ENCODE measurements at places on chromosomes 3 and 15. TPM values are rescaled to one million over a fixed set of nuclear protein-coding genes. Genes with fewer than 3 reads are reported as not detected.
A peak's percentile ranks its signal among the peaks of the same experiment; 100 is the strongest.

The TMEM41A gene
- 19.6 TPM for total RNA-seq

The ASB14 gene
- 0.10 TPM for total RNA-seq

The BMF gene
- 11.4 TPM for total RNA-seq

The RETNLB gene
- total RNA-seq = not detected

The TUBGCP4 gene
- 14.1 TPM for total RNA-seq

The EFCC1 gene
- total RNA-seq = 0.79 TPM

The MNS1 gene
- total RNA-seq = 4.4 TPM

The CCRL2 gene
- total RNA-seq = 1.2 TPM

GRCh38 chr3:12218161-12218560 lies 59.4 kb upstream of the TIMP4 start:
- DNase-seq = no peak

DNA sequence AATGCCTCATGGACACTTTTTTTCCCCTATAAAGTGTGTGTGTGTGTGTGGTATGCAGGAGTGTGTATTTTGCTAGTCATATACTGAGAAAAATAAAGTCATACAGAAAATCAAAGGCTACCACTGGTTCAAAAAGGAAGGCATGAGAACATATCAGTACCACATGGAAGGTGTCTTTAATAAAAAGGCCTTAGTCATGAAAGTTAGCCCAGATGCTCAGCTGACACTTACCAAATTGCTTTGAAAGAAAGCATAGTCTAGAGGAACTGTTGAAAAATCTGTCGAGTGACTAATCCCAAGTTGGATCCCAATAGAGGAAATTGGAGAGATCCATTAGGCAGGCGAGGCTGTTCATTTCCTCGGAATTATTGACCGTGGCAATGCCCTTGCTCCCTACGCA lies 432.9 kb upstream of the CFAP20DC start:
- DNase-seq = no peak

DNA sequence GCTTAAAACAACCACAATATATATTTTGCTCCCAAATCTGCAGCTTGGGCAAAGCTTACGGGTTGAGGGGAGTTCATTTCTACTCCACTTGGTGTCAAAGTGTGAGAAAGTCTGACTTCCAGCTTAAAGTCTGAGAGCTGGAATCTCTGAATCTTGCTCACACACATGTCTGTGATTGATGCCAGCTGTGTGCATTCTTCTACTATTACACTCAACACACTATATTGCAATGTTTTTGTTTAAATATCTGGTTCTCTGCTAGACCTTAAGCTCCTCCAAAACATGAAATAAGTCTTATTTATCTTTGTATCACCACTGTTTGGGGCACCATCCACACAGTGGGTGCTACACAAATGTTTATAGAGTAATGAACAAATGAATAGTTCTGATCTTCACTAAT lies 36.7 kb upstream of the SECISBP2L start:
- DNase-seq = peak; percentile 91

DNA sequence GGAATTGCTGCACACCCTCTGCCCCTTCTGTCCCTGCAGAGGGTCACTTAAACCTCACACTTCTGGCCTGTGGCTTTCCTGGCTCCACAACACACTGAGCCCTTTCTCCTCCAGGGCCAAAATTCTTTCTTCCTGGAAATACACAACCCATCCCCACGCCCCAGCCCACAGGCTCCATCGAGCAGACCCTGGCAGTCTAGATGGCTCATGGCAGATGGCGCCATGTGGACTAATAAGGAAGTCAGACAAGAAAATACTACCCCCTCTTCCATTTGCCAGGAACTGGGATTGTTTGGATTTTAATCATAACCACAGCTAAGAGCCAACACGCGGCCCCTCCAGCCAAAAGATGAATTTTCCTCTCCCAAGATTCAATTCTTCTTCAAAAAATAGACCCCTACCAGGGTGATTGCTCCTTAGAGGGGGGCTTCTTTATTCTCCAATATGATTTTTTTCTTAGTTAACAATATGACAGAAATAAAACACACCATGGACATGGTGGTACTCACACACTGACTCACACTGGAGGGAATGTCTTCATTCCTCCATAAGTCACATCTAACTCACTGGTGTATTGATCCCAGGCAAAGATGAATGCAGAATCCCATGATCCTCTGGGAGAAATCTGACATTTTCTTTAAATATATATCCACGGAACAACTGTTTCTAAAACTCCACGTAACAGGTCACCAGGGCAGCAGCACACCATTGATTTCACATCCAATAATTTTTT lies 111.5 kb downstream of the NTRK3 start:
- no peak for DNase-seq

DNA sequence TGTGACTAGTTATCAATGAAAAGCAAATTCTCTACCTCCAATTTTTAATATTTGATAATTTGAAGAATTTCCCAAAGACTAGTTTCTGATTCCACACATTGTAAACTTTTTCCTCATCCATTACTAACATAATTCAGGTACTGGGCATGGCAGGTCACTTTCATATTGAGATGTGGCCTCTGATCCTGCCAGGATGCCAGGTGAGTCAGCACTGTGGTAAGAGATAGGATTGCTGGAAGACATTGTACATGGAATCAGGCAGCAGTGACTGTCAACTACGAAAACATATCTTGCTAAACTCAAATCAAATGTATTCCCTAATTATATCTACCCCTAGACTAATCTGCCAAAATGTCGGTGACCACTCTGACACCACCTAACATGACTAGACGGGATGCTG lies 33.2 kb upstream of the POU1F1 start:
- no peak for DNase-seq

DNA sequence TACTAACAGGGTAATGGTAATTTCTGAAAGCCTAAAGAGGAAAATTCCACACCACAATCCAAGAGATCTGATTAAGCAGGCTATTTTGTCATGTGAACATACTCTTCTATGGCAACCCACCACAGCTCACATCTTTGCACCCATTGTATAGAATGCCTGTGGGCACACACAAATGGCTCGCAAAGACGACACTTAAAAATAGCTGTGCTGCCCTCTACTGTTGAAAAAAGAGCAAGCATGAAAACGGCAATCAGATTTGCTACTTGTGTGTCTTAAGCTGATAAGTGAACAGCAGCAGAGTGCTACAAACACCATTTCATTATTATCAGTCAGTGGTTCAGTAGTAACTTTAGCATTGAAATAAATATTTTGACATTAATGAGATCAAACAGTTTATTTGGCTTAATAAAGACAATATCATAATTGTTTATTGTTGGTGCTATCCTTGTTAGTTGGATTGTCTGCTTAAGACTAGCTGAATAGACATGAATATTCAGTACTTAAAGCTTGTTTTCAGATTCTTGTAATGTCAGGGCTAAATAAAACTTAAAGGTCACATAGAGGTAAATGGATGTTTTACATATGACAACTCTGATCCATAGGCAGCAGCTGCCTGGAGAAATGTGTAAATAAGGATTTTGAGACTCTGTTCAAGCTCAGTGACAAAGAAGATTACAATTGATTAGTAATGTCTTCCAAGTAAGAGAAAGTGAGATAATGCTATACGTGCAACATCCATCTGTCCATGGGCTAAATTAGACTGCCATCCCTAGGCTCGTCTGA lies 199.1 kb downstream of the LRRN1 start:
- DNase-seq = peak; percentile 19

- peak; percentile 13 for DNase-seq
Measured at GRCh38 chr15:99324082-99324620, 72.9 kb downstream of the LRRC28 start.

DNA sequence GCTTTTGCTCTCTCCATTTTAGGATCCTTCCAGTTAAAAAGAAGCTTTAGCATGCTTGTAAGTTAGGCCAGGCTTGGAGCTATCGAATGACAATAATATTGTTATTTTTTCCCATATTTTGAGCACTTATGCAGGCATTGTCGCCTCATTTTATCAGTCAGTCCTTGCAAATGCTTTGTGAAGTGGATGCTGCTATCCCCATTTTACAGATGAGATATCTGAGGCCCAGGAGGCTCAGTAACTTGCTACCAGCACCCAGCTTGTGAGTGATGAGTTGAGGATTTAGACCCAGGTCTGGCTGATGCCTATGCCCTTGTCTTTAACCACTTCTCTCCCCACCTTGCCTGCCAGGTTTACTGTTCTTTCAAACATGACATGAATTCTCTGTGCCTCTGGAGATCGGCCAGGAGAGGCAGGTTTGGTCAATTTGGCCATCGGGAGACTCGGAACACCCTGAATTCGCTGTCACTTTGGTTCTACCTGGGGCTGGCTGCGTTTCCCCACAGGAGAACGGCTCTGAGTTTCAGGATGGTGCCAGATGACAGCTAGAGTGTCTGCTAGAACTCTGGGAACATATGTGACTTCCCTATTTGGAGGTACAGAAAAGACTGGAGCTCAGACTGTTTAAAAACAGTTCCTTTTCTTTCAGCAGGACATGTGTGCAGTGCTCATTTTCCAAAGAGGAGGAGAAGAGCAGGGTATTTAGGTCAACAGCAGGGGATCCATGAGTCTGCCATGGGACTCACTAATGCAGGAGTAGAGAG lies 25.5 kb upstream of the ZNF710 start:
- DNase-seq = no peak

DNA sequence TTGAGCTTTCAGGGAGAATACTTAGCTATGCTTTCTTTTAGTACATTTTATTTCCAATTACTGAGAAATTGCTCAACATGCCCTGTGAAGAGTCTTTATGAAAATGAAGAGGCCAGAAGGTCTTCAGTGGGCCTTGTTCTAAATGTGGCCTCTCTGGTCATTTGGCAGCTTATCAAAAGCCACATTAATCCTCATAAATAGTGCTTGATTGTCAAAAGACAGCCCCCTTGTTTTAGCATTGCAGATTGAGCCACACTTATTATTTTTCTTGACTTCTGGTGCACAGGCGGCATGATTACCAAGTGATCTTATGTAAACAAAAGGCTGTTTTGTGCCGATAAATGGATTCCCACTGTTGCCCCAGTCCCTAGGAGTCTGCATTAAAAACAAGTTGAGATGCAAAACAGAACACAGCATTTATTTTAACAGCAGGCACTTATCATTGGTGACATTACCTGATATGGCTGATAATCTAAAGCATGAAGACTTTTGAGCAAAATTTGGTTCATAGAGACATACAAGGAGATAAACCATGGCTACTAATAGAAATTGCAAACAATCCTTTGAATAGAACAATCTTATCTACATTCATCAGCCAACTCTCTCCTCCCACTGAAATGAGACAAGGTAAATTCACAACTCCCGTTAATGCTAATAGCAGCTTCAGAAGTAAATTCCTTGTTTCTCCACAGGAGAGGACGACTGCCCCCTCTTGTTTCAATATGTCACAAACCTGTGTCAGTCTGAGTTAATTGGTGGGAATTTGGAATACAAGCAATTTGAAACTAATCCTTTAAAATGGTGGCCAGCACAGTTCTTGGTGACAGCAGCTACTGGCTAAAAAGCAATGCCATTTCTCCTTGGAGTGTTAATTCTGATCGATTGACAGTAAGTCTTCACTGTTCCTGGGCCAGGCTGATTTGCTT lies 194.3 kb downstream of the NSUN3 start:
- no peak for DNase-seq

GRCh38 chr3:28212681-28213080 lies 28.7 kb upstream of the CMC1 start:
- DNase-seq = no peak

DNA sequence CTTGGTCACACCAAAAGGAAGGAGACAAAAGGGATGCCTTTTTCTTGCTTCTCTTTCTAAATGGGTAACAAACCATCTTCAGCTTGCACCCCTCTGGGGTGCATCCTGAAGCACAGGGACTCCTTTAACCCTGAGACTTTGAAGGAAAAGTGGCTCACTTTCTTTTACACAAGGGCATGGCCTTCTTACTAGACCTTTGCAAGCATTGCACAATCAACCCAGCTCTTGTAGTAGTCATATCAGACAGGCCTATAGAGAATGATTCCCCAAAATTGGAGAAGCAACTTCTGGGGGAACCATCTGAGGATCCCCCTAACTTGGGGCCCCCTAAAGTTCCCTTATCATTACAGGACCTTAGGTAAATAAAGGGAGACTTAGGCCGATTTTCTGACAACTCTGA lies 56.1 kb upstream of the GK5 start:
- no peak for DNase-seq

GRCh38 chr3:194315965-194316361 lies 35.2 kb downstream of the CPN2 start:
- DNase-seq = no peak

DNA sequence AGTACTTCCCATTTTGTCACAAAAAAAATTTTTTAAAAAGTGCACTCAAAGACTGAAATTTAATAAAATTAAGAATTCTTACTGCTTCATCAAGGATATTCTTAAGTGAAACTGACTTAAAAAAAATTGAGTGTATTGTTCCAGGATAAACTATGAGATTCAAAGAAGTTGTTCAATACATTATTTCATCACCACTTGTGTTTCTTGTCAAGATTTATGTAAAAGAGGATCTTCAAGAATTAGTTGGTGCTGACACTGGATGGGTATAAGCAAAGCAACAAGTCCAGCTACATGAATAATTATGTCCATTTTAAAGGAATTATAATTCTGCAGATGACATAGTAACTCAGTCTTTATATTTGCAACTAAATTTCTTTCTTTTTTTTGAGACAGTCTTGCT lies 4.3 kb upstream of the AP4E1 start:
- DNase-seq = no peak

- DNase-seq = no peak
Measured at GRCh38 chr15:38992930-38993329, 428.3 kb upstream of the RASGRP1 start.

GRCh38 chr3:135929670-135930069 lies 35.9 kb upstream of the PPP2R3A start:
- DNase-seq = peak; percentile 12

- no peak for DNase-seq
Measured at GRCh38 chr3:65379223-65379622, 659.5 kb downstream of the MAGI1 start.

GRCh38 chr15:25178835-25179672 lies 224.3 kb downstream of the SNRPN start:
- DNase-seq = no peak

DNA sequence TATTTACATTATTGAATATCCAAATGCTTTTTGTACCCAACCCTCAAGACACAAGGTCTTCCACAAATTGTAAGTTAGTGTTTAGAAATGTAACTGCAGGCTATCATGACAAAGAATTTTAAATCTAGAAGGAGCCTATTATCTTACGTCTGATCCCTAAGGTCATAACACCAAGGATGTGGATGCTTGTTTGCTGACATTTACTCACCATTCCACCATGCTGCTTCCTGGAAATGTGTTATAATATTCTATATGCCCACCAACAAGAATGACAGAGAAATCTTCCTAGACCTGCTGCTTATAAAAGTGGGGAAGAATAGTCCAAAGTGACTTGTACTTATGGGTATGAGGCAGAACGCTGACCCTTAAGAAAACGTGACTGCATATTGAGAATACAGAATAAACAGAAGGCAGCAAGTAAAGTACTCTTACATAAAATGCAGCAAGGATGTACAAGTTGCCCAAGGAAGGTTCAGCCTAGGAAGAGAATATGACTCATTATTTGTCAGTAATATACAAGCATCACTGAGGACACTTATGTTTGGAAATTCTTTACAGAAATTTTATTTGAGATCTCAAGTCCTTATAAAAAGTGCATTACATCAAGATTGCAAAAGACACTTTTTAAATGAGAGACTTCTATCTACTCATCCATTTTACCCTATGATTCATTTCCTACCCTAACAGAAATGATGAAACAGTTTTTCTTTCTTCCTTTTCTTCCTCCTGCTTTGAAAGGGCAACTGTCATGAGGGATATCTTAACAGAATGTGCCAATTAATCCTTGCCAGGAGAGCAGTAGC lies 59.6 kb downstream of the ESYT3 start:
- DNase-seq = no peak
